ENCODE measurements at places on chromosomes 5 and 9.

DNA sequence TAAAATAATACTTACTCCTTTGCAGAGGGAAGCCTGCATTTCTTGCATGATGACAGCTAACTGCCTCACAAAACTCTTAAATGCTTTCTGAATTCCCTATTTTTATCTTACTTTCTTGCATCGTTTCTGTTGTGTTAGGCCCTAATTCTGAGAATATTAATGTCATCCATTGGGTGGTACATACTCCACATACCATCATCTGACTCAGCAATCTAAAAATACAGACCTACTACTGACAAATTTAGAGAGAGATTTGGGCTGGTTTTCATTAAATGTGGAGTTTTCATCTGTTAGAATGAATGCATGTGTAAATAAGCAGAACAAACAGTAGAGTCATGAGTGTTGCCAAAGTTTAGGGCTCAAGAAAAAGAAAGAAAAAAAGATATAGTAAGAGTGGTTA is 26.5 kb upstream of the KCNN2 start:
- no peak for DNase-seq

- no peak for DNase-seq
Measured at GRCh38 chr9:112618385-112619009, 99.4 kb downstream of the INIP start.

DNA sequence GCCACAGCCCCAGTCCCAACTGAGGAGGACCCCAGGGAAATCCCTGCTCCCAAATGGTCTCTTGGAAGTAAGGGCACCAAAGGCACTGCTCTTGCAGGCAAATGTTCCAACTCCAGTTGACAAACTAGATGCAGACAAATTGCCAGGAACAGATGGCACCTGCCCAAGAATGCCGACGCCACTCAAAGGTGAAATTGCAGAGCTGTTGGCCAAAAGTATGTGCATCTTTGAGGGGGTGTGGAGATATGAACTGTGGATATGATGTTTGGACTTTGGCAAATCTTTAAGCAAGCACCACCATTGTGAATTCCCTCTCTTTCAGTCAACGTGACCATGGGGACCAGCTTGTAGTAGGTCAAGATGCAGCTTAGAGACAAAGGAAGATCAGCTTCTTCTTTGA is 12.0 kb upstream of the CPLX2 start:
- no peak for DNase-seq

DNA sequence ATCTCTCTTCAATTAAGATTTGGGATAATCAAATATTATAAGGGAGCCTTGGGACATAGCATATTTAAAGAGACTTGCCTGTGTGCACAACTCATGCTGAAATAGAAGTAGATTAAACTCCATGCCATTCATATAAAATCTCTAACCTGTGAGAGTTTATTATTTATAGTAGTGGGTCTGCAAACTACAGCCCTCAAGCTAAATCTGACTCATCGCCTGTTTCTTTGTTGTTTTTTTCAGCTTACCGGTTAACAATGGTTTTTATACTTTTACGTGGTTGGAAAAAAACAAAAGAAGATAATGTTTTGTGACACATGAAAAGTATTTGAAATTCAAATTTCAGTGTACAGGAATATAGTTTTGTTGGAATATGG is 61.9 kb upstream of the GHR start:
- no peak for DNase-seq

DNA sequence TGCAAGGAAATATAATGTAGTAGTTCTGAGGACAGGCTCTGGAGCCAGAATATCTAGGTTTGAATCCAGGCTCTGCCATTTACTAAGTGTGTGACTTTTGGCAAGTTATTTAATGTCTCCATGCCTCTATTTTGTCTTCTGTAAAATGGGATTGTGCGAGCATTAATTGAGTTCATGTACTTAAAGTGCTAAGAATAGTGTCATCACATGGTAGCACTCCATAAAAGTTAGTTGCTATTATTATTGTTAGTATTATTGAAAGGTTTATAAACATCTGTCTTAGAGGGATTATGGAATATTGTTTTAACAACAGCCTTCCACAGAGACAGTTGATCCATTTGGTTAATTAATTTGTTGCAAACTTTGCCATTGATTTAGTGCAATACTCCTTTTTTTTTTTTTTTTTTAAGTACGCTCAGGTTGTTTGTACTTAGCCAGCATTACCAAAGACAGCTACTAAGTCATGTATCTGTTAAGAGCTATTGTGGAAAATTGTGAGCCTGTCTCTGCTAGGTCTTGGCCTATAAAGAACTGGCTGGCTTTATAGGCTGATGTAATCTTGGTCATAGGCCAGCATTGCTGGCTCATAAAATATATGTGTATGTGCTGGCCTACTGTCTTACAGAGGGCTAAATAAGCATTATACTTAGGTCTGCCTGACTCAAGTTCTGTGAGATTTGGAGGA is 174.7 kb downstream of the WDR70 start:
- DNase-seq: no peak

All from stimulated activated CD8-positive, alpha-beta memory T cell treated with anti-CD3 and anti-CD28 coated beads, Interleukin-7, amount 100 ng/mL, for 4 hours (primary cell).